ENCODE measurements at places on chromosomes 11 and 22.

DNA sequence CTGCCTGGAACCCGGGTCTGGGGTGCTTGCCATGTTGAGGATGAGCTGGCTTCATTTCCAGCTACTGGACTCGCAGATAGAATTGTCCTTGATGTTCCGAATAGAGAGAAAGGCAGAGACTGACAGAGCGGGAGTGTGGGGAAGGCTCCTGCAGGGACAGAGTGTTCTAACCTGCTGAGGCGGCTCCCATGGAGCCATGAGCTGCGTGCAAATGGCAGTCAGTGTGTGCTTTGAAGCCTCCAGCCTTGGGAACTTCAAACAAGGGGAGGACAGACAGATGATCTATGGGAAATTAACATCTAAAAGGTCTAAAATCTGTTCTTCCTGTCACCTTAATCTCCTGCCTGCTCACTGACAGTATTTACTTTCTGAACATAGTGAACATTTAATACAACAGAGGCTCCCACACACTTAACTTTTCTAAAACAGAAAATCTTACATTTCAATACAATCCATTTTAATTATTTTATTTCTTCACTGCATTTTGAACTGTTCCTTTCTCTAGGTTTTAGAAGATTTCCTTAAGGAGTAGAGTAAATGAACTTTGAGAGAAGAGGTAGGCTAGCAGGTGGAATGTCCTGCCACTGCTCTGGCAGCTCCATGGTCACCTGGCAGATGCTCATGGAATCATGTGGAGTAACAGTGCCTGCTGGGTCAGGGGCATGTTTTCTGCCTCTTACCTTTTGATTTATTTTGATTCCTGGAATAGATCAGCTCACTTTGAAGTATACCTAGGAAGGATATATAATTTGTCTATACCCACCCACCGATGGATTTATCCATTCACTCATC lies 481.7 kb downstream of the NTM start:
- no peak for DNase-seq

GRCh38 chr11:76491644-76492043 lies 46.8 kb downstream of the EMSY start:
- DNase-seq = no peak

DNA sequence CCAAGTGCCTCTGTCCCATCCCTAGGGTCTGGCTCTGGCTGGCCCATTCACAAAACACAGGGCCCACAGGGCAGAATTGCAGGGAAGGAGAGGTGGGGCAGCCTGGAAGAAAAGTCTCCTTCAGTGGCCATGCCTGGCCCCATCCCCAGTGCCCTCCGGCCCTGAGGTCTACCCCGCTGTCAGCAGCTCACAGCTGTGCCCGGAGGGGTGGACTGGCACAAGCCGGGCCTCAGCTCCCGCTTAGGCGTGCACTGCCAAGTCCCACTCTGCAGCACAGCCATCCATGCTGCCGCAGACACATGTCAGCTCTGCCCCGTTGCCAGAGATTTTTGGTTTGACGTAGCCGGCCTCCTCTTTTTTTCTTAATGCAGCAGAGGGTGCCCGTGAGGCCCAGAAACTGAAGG lies 3.9 kb upstream of the SCN2B start:
- no peak for DNase-seq

GRCh38 chr22:48853627-48854240 lies 973.9 kb downstream of the BRD1 start:
- DNase-seq = no peak

DNA sequence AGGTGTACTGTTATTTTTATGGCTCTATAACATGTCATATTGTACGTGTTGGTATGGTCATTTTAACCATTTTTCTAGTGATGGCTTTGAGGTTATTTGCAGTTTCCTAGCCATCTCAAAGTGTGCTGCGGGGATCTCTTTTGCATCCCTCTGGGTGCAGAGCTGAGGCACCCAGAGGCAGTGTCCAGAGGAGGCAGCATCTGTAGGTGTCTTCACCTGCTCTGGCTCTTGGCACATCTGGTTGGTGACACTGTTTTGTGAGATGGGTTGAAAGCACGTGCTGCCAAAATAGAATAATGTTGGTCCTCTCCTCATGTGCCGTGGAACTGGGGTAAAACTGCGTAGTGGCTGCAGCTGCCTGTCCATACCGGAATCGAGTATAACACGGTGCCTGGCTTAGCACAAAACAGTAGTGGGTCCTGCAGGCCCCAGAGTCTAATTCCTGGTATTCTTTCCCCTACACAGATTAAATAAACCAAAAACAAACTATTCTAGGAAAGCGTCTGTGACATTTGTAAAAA lies 12.9 kb downstream of the NEAT1 start:
- no peak for DNase-seq

- DNase-seq = no peak
Measured at GRCh38 chr11:8826901-8827560, 84.0 kb upstream of the AKIP1 start.

GRCh38 chr11:88507771-88508417 lies 170.4 kb upstream of the CTSC start:
- DNase-seq = no peak

DNA sequence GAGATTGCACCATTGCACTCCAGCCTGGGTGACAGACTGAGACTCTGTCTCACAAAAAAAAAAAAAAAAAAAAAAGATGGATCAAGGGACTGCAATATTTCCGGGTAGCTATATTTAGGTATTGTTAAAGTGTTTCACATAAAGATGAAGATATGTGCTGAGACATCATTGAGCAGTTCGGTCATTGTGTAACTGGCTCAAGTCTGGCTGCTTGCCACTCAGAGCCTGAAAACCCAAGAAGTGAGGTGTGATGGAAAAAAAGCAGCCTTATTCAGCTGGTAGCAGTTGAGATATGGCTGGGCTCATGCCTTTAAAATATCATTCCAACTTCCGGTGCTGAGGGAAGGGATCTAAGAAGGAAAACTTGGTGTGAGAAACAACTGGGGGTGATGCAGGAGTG lies 46.9 kb downstream of the LUZP2 start:
- DNase-seq = no peak

- DNase-seq = no peak
Measured at GRCh38 chr11:86159581-86159891, 85.0 kb upstream of the EED start.

DNA sequence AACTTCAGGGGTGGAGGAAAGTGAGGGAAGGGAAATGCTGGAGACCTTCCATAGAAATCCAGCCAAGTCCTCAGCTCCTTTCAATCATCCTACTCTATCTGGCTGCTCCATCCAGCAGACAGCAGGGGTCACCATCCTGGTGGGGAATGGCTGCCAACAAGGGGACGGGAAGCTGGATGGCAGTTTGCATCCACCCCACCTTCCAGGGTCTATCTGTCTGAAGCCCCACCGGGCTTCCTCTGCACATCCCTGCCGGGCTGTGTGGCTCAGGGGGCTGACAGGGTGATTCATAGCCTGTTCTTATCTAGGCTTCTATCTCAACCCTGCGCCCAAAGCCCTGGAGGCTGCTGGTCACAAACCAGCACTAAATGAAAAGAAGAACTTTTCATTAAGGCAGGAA lies 1.1 kb downstream of the SYTL2 start:
- DNase-seq = peak; percentile 12

DNA sequence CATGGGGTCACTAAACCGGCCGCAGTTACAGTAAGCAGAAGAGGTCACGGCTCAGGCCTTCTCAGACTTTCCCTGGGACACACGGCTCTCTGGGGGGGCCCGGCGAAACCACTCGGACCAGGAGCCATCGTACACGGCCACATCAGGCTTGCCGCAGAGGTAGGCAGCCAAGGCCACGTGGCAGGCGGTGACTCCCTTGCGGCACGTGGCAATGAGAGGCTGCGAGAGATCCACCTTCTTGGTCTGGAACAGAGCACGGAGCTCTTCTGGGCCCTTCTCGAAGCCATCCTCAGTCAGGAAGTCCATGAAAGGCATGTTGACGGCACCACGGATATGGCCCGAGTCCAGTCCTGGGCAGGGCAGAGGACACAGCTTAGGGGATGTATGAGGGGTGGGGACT lies 8.3 kb downstream of the TST start:
- no peak for DNase-seq

DNA sequence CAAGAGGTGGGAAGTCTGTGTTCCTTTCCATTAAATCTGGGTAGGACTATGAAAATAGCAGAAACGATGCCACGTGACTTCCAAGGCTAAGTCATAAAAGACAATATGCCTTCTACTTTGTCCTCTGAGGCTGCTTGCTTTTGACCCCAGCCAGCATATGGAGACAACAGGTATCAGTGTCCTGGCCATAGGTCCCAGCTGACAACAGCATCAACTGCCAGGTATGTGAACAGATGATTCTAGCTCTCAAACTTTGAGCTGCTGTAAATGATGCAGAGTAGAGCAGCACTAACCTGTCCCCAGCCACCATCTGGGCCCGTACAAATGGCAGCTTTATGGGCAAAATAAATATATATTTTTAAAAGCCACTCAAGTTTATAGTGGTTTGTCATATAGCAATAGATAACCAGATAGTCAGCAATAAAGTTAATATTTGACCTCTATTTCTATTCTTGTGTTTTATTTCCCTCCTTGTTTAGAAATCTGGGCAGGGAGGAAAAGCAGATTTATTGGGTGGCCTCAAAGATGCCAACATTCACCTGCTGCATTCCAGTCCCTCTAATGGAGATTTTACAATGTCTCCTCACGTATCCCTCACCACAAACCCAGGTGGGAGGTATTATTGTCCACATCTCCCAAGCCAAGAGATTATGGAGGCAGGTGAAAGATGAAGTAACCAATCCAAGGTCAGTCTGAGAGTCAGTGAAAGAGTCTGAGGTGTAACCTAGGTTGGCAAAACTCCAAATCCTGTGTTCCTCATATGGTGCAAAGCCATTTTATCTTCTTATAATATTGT lies 209.6 kb upstream of the LARGE1 start:
- no peak for DNase-seq

GRCh38 chr11:31987118-31988005 lies 103.5 kb upstream of the RCN1 start:
- DNase-seq = no peak

DNA sequence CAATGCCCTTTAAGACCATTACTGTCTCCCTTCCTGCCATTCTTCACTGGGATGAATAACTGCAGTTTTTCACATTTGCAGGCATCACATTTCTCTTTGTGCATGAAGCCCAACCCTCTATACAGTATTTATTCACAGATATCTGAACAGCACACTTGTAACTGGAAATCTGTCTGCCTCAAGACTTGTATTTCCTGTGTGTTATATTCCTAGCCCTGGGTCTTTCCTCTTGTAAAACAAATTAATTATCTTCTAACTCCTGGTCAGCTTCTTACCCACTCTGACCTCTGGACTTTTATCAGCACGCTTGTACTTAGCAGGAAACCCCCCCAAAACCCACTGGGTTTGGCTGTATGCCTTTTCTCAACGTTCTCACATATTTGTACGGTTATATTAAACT lies 2.0 kb downstream of the CSRP3 start:
- no peak for DNase-seq

GRCh38 chr11:102464859-102465500 lies 12.4 kb upstream of the TMEM123 start:
- no peak for DNase-seq

- DNase-seq = no peak
Measured at GRCh38 chr22:17897858-17898257, 123.6 kb upstream of the BID start.

- DNase-seq = no peak
Measured at GRCh38 chr22:33825761-33826160, 94.5 kb downstream of the LARGE1 start.

DNA sequence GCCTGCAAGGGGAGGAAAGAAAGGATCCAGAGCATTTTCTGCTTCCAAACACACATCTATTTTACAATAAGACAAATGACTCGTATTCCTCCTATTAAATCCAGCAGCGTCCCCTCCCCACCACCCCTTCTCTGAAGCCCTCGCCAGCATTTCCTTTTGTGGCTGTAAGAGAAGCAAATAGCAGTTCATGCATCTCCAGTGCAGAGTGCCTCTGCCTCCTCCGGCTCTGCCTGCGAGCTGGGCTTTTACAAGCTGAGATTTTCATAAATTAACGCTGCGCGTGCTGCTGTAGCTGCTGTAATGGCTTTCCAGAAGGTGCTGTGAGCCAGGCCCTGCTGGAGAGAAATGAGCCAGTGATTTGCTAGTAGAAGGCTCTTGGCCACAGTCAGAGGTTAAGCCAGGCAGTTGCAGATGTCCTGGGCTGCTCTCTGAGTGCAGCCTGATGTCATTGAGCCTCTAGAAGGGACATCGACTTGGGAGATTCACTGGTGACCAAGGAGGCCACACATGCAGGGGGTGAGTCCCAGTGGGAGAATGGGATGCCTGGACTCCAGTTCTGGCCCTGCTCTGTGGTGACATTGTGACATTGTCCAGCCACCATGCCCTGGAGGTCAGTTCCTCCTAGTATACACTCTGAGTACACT lies 134.5 kb upstream of the NAV2 start:
- DNase-seq = no peak

- DNase-seq = peak; percentile 15
Measured at GRCh38 chr22:26281941-26282340, 112.7 kb downstream of the SEZ6L start.

GRCh38 chr22:49967706-49968208 lies 7.2 kb downstream of the PIM3 start:
- DNase-seq = no peak

DNA sequence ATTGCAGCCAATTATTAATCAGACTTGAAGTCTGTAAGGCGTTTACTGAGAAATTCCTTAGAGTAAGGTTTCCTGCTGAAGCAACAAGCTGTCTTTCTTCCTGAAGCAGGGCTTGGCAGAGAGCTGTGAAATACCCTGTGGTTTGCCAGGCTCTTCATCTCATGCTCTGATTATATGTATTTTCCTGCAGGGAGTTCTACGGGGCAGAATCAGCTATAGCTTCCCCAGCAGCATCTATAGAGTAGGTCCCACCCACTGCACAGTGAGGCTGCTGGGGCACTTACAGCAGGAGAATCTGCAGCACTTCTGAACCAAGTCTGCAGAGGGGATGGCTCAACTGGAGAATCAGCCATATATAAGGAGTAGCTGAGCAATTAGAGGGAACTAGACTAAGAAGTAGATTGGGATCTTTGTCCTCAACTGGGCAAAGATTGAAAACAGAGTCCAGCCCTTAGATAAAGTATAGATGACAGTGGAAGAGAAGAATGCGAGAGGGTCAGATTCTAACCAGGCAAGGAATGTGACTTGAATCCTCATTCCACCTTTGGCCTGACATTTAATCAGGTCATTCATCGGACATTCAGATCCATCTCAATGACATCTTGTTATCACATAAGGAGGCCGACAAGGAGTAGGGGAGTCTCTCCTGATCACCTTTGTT lies 37.6 kb downstream of the CNTF start:
- no peak for DNase-seq

DNA sequence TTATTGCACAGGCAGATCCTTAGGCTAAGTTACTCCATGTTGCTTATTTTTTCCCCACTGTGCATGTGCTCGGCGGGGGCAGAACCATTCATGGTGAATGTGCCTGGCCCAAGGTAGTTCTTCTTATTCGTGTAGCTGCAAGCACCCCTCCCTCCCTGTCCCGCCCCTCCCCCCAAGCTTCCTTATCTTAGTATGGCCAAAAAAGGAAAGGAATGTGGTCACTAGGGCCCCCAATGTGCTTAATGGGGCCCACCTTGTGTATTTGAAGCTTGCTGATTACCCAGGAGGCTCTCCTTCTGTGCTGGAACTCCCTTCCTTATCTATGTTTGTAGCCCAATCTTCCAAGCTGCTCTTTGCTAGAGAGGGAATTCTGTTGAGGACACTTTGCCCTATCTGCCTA lies 1259.7 kb upstream of the RAG2 start:
- DNase-seq = no peak

- no peak for DNase-seq
Measured at GRCh38 chr11:19727246-19727645, 14.6 kb downstream of the NAV2 start.

GRCh38 chr11:1653541-1654387 lies 24.2 kb downstream of the KRTAP5-5 start:
- DNase-seq = no peak

Measured in activated CD4-positive, alpha-beta T cell treated with anti-CD3 and anti-CD28 coated beads, Interleukin-2, Interleukin-4, amounts not matched to agents 100 ng/mL and 50 ng/mL, durations not matched to agents 16 hours and 8 hours (primary cell).